LHCN-M2 (cell line): ENCODE measurements at places on chromosomes 16 and 17. TPM values are rescaled to one million over a fixed set of nuclear protein-coding genes. Genes with fewer than 3 reads are reported as not detected.

- DNase-seq: no peak
These were observed 89.2 kb upstream of the BRD7 start for GRCh38 chr16:50457979-50458491.

DNA sequence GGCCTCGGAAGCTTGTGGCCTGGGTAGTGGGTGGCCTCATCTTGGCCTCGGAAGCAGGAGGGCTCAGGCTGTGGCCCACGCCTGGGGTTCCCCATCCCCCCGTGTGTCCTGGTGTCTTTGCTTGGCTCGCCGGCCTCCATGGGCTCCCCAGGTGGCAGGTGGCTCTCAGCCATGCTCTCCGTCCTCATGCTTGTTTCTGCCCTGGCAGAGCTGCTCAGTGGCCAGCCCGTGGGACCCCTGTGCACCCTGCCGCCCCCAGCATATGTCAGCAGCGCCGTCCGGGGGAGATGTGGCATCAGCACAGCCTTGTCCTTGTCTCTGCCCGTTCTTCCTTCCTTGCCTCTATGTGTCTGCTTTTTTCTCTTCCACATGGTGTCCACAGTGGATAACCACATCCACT lies 38.5 kb downstream of the TBCD start:
- DNase-seq: no peak

Gene FBXO39
- not detected in 2 replicates for total RNA-seq

- DNase-seq: no peak
These were observed 52.5 kb upstream of the B4GALNT2 start for GRCh38 chr17:49079840-49080663.

DNA sequence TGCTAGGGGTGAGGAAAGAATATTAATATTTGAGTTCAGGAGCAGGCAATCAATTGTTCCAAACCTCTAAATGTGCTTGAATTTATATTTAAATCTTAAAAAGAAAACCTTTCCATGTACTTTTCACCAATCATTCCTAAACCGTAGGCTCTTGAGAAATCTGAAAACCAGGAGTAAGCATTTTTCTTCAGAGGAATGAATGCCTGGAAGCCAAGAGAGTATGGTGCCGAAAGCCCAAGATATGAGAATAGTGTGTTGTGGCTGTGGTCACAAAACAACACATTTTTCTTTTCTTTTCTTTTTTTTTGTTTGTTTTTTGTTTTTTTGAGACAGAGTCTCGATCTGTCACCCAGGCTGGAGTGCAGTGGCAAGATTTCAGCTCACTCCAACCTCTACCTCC lies 37.6 kb downstream of the TEX2 start:
- DNase-seq: no peak

- DNase-seq: peak; percentile 83
These were observed 6.3 kb upstream of the ZCCHC14 start for GRCh38 chr16:87499189-87499486.

Gene ETV4
- total RNA-seq: 34.5 and 49.8 TPM in 2 replicates

DNA sequence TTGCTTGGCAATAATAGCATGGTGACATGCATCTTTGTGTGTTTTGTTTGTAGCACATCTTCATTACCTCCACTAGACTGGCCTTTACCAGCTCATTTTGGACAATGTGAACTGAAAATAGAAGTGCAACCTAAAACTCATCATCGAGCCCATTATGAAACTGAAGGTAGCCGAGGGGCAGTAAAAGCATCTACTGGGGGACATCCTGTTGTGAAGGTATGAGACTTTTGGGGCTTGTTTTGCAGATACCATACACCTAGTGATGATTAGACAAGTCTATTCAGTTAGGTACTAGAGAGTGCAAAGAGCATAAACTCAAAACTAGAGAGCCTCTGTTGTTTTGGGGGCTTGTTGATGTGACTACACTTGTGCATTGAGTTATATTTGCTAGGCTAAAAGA lies 41.2 kb downstream of the NFATC3 start:
- no peak for DNase-seq

Gene TIGD7
- 2.3 and 3.9 TPM in 2 replicates for total RNA-seq

GRCh38 chr17:40695874-40696472 lies 7.6 kb downstream of the KRT24 start:
- no peak for DNase-seq

- no peak for DNase-seq
These were observed 306.0 kb downstream of the MAF start for GRCh38 chr16:79294568-79294967.

GRCh38 chr17:50135316-50136095 lies 5.5 kb upstream of the SAMD14 start:
- DNase-seq: no peak

GRCh38 chr16:58318391-58318790 lies 23.6 kb upstream of the PRSS54 start:
- no peak for DNase-seq

GRCh38 chr17:33750943-33751701 lies 458.0 kb upstream of the ASIC2 start:
- DNase-seq: peak; percentile 52

- DNase-seq: no peak
These were observed 385.2 kb downstream of the NPIPA8 start for GRCh38 chr16:17951378-17951777.

Gene RAB40B
- total RNA-seq: 15.6 and 17.9 TPM in 2 replicates

Gene ALDOC
- 38.5 and 47.4 TPM in 2 replicates for total RNA-seq

DNA sequence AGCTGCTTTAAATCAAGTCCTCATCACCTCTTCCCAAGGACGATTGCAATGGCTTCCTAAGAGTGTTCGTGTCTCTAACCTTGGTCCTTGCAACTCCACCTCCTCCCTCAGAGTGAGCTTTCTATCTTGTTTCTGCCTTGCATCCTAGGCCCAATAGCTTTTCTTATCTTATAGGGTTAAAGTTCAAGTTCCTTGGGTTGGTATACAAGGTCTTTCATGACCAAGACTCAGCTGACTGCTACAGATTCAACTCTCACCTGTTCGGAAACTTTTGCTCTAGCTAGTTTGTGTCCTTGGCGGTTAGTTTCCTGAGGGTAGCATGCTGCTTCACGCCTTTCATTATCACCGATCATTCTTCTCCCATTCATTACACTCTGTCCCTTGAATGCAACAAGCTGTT lies 10.6 kb downstream of the SPACA3 start:
- no peak for DNase-seq

- DNase-seq: no peak
These were observed 58.5 kb downstream of the MYH13 start for GRCh38 chr17:10314329-10314728.

Gene HOXB1
- not detected in 2 replicates for total RNA-seq

DNA sequence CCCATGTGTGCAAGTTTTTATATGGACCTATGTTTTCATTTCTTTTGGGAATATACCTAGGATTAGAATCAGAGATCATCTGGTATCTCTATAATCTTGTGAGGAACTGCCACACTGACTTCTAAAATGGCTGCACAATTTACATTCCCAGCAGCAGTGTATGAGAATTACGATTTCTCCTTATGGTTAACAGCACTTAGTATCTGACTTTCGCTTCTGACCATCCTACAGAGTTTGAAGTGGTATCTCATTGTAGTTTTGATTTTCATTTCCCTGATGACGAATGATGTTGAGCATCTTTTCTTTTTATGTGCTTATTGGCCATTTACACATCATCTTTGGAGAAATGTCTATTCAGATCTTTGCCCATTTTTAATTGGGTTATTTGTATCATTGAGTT lies 10.0 kb downstream of the C16orf96 start:
- no peak for DNase-seq

- no peak for DNase-seq
These were observed 30.9 kb upstream of the TANC2 start for GRCh38 chr17:62935098-62935497.

DNA sequence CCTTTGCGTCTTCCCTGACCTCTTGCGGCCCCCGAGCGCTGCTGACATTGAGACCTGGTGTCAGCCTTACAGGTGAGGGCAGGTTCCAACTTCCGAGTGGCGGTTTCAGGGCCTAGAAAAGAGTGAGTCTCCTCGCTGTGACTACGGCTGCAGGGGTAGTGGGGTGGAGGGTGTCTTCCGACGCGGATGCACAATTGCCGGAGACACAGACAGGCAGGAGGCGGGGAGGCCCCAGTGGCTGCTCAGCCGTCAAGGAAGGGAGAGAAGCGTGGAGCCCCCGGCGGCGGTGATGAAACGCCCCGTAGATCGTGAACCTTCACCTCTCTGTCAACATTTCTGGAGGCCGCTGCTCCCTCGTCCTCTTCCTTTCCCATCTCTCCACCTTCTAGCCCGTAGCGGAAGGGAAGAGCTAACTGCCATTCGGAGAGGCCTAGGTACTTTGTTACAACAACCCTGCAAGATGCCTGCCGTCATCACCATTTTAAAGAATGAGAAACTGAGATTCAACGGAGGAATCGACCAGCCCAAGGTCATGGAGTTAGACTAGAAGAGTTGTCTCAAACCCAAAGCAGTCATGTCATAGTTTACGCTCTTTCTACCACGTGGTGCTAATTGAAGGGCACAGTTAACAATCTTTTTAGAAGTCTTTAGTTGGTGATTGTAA lies 485 bp downstream of the DNAJA3 start:
- DNase-seq: no peak

GRCh38 chr17:1197379-1197778 lies 17.6 kb upstream of the ABR start:
- DNase-seq: peak; percentile 86

Gene GFAP
- total RNA-seq: 0.29 TPM in 1 of 2 replicates, not detected in the other

DNA sequence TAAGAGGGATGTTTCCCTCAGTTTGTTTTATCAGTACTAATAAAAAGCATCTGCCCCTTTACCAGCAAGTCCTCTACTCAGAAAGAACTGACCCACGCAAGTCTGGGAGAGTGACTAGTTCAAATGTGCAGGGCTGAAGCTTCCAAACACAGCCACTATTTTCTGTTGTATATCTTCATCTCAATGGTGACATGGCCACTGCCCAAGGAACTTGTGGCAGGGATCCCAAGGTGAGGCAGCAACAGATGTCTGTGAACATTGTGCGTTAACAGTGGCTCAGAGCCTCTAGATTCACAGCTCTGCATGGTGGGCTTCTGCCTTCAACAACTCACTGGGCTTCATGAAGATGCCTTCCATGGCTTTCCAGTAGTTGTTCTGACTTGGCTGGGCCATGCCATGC lies 3.7 kb upstream of the BLTP2 start:
- DNase-seq: no peak

DNA sequence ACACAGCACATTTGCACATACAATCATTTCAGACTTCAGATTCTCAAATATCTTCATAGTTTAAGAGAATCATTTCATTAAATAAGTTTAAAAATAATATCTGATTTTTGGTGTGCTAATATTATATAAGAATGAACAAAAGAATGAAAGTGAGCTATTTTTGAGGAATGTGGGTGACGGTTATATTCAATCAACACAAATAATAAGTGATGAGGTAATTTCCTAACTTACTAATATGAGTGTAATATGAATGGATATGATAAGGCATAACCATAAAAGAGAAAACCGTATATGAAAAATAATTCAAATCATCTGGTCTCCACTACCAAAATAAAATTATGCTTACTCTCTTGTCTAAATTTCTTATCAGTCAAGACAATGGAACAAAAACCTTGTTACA lies 68.4 kb upstream of the NACA2 start:
- no peak for DNase-seq
